ENCODE measurements at places on chromosomes 7 and 10.

- no peak for DNase-seq
Measured at GRCh38 chr7:47358944-47359588, 222.8 kb downstream of the TNS3 start.

DNA sequence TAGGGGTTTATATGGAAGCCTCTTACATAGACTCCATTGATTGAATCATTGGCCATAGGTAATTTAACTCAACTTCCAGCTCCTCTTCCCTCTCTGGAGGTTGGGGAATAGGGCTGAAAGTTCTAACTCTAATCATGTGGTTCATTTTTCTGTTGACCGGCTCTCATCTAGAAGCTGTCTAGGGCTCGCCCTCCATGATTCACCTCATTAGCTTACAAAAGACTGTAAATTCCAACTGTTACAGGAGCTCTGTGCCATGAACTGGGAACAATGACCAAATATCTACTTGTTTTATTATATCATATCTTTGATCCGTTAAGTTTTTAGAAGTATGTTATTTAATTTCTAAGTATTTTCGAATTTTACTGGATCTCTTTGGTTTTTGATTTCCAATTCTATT, 263.0 kb downstream of the TCF7L2 start:
- no peak for DNase-seq

DNA sequence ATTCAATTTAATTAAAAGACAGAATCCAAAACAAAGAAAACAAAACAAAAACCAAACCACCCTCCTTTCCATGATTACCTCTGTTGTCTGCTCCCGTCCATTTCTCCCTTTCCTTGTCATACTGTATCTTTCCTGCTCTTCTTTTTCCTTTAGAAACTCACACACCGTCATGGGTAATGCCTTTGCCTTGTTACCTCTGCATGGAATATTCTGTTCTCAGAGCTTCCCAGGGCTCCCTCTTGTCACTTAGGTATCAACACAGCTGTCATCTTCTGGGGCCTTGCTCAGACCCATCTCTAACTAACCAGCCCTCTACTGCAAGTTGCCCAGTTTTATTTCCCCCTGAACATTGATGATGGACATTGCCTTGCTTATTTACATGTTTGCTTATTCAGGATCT, 30.2 kb upstream of the GIMAP8 start:
- DNase-seq = no peak

- DNase-seq = no peak
Measured at GRCh38 chr7:128353189-128353588, 8.3 kb downstream of the PRRT4 start.

DNA sequence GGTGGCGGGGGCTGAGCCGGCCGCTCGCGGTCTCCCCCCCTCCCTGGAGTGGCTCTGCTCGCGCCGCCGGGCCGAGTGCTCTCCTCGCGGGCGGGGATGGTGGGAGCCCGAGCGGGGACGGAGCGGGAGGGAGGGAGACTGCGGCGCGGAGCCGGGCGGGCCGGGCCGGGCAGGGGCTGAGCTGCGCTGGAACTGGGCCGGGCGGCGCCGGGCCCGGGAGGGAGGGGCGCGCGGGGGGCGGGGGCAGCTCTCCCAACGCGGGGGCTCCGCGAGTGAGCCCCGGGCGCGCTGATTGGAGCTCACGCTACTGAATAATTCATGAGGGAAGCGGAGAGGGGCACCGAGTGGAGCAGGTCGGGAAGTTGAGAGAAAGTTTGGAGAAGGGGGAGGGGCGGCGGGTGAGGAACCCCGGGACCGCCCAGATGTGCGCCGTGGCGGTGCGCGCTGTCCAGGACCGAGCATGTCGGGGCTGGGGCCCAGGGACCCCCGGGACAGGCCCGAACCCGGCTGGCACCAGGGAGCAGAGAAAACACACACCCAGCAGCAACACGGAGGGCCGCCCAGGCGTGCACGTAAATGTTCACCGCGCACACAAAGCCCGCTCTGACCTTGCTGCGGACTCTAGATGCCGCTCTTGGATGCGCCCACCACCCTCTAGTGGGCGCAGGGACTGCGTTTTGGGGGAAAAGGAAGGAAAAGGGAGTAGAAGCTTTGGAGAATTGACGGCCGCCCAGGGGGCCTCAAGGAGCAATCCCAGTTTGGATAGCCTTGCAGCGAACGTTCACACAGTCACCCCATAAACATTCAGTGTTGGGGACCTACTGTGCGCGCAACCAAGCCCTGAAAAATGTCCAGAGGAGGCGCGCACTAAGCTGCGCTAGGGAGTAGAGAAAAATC, at the start of gene EPHB4:
TSS of gene EPHB4 (minus strand) at position 194 of the 897 bp plus-strand sequence. CDS start 493 bp downstream, outside the sequence.
- DNase-seq = peak; percentile 83

DNA sequence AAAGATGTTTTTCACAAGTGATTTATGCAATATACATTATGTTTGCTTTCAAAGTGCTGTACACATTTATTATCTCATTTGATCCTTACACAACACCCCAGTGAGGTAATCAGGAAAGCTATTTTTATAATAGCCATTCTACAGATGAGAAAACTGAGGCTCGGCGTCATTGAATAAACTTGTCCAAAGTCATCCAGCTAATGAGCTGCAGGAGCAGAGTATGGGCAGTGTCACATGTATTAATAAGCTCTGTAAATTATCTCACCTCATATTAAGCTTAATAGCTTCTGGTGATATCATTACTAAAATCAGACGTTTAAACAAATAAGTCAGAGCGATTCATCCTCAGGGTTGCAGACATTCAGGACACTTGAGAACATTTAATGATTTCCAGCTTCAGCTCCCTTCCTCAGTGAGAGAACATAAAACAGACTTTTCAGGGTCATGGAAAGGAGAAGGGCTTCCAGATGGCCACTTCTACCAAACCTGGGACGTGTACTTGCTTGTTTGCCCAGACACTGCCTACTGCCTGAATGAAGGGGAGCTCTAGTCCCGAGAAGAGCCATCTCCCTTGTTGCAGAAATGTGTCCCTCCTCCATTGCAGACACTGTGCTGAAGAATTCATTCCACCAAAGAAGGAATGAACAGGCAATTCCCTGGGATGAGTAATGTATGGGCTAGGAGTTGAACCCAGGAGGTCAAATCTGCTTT, 20.5 kb upstream of the FZD1 start:
- DNase-seq = no peak

DNA sequence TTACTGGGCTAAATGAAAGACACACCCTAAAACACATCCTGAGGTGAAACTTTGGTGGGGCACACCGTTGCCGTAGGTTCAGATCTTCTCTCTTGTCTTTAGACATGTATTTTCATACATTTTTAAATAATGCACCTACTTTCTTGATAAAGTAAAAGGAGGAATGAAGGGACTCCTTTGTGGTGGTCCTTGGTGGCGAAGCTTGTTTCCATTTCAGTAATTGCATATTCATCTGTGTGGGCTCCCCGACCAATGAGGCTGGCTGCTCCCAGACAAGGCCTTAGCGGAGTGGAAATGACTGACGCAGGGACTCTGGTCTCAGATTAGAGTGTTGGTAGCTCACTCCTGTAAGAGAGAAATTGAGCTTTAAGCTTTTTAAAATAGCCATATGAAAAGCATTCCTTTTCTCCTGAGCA, 815 bp downstream of the CCSER2 start:
- DNase-seq = no peak

DNA sequence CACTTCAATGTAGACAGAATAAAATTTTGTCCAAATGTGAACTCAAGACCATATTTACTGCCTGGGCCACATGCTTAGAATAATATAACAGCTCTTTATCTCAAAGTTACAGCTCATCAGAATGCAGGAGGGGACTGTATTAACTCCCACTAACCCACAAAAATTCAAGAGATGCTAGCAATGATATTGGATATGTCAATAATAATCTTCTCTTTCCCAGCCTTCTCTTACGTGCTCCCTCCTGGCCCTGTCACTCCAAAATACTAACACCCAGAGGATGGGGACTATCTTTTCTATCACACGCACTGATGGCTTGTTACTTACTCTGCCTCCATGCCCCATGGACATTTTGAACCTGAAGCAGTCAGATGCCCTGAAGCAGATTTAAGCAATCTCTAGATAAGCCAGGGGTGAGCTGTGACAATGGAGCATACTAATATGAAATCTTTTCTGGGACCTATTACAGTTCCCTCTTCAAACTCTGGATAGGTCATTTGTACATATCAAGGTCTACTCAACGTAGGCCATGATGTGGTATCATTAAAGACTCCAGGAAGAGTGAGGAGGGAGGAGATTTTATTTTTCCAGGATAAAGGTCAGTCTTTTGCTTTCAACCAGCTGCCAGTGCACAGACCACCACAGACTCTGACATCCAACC, 803.0 kb downstream of the GRM8 start:
- no peak for DNase-seq

DNA sequence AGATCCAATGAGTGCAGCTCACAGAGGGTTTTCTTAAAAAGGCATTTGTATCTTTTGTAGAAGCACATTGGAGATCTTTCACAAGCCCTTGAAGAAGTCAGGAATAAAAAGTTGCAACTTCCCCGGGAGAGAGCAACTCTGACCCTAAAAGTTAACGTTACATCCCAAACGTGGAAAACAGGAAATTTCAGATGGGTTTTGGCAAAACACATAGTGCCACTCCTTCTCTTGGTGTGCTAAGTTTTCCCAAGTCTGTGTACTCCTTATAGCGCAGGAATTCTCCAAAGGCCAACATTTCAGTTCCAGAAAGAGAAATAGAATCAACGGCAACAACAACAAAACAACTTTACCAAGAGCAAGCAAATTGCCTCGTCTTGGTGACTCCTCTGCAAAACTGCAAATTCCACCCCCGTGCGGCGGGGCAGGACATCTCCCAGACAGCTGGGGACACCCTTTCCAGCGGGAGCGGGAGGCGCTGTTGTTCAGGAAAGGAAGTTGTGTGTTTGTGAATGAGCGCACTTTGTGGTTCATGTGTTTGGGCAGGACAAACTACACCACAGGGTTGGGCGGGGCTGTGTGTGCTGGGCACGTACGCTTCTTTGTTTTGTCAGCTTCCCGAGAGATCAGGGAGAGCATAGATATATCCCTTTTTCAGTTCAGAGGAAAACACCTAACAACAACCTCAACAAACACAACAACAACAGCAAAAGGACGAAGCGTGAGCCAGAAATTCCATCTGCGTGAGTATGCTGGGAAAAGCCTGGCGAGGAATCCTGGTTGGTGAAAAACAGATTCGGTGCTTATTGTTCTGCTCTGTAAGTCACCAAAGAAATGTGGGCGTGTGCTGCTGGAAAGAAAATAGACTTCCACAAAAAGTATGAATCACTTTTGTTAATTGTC, 294.7 kb upstream of the PITRM1 start:
- DNase-seq = peak; percentile 95

DNA sequence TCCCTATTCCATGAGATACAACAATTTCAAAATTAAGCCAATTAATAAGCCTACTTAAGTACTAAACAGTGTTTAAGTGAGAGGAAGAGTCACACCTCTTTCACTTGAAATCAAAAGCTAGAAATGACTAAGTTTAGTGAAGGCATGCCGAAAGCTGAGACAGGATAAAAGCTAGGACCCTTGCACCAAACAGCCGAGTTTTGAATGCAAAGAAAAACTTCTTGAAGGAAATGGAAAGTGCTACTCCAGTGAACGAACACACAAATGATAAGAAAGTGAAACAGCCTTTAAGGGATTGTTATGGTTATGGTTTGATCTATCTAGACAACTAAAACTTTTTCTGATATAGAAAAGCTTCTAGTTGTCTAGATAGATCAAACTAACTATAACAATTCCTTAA, 135.4 kb upstream of the KMT2E start:
- no peak for DNase-seq

GRCh38 chr10:118926441-118926840, 103.1 kb upstream of the NANOS1 start:
- DNase-seq = no peak

GRCh38 chr10:92747600-92747999, 57.8 kb downstream of the HHEX start:
- DNase-seq = no peak

- DNase-seq = no peak
Measured at GRCh38 chr7:47503281-47503680, 78.6 kb downstream of the TNS3 start.

DNA sequence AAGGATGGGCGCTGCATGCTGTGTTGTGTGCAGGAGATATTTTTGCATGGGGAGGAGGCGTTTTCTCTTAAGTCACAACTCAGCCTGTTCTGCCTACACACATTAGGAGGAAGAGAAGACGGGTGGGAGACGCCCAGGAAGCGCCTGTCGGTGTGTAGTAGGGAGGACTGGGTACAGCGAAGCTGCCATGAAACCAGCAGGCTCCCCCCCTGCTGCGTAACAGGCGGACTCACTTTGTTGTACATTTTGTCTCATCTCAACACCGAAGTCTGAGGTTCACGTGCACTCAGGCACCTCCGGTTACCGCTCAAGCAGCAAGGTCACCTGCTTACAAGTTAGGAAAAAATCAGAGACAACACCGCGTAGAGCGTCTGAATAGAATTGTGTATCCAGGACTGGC, 56.3 kb downstream of the CRTAC1 start:
- no peak for DNase-seq

- DNase-seq = no peak
Measured at GRCh38 chr7:37445790-37446189, 2.9 kb downstream of the ELMO1 start.

GRCh38 chr10:49559476-49559875, 20.6 kb upstream of the ERCC6 start:
- no peak for DNase-seq

DNA sequence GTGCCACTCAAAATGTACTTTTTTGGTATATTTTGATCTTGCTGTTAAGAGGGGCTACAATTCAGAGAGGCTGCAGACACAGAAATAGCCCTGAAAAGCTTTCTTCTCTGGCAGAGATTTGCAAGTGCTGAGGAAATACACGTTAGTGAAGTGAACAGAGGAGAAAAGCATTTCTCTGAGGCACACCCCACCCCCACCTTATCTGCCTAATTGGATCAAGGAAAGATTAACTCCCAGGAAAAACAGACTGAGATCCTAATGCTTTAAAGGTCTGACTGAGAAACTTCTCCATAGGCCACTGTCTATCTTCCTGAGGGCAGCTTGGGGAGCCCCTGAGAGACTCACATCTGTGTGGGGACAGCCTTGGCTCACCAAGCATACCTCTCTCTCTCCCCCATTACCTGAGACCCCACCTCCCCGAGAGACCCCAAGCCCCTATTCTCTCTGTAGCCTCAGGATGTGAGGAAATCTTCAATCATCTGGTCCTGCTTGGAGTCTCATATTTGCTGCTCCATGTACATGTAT, 14.8 kb upstream of the AKR1C3 start:
- DNase-seq = no peak

DNA sequence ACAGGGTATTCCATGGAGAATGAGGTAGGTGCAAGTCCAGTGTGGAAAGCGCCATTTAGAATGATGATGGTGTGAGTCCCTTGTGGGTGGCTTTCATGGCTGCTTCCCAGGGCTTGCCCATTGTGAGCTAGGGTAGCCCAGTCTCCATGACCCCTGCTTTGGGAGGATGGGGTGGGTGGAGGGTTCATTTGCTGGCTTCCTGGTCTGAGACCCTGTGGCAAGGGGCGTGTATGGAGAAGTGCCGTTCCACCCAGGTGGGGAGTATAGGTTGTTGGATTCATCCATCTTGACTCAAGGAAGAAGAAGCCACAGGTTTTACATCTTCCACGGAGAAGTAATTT, 27.7 kb downstream of the CCM2 start:
- DNase-seq = no peak

- DNase-seq = no peak
Measured at GRCh38 chr7:69450456-69450855, 147.8 kb upstream of the AUTS2 start.

All from suprapubic skin (tissue), 4 donors.